ENCODE measurements at places on chromosomes 5 and 9.

- DNase-seq: no peak
Observed at GRCh38 chr5:99004960-99005359, 76.2 kb upstream of the CHD1 start.

DNA sequence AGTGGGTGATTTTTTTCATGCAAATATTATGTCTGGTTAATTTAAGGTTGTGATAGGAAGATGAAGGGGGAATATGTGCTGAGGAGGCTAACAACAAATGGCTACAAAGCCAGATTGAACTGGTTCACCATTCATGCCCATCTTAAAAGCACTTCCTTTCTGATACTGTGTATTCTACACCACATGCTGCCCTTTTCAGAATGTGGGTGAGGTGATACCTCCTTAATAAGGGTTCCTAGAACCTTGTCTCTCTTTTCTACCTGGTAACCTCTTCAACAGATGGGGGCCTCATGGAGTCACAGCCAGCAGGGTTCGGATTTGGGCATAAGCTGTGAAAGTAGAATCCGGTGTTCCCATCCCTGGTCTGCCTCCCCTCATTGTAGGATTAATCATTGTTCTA, 1064.0 kb upstream of the SEMA6A start:
- no peak for DNase-seq

DNA sequence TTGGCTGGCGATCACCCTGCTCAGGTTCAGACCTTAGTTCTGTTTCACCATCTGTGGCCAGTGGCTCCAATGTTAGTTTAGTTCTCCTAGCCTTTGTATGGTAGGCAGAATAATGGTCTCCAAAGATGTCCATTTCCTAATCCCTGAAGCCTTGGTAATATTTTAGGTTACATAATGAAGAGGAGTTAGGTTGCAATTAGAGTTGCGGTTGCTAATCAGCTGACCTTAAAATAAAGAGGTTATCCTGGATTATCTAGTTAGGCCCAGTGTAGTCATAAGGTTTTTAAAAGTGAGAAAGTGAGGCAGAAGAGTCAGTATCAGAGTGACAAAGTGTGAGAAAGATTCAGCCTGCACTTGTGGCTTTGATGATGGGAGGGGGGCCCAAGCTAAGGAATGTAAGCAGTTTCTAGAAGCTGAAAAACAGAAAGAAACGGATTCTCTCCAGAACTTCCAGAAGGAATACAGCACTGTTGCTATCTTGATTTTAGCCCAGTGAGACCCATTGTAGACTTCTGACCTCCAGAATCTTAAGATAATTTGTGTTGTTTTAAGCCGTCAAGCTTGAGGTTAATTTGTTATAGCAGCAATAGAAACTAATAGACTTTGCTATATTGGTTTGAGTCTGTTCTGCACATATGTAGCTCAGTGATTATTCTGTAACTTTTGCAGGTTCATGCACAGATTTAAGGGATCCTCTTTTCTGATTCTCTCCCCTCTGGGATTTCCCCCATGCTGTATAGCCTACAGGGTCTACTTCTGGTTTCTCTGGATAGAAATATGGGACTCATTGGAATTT, 21.6 kb downstream of the LNPEP start:
- DNase-seq: no peak

DNA sequence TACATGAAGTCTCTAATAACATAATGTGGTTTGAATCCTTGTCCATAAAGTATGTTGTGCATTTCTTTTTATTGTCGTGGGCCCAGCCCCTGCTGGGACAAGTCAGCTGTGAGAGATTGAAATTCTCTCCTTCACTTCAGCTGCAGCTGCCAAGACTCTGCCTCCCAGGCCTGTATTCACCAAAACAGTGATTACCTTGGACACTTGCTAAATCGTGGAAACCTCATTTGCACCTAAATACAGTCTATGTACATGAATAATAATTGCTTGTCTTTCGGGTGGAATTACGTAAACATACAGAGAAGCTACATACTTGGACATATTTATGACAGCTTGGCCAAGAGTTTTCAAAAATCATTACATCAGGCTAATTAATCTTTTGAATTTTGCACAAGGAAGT, 898.5 kb upstream of the SEMA6A start:
- DNase-seq: no peak

DNA sequence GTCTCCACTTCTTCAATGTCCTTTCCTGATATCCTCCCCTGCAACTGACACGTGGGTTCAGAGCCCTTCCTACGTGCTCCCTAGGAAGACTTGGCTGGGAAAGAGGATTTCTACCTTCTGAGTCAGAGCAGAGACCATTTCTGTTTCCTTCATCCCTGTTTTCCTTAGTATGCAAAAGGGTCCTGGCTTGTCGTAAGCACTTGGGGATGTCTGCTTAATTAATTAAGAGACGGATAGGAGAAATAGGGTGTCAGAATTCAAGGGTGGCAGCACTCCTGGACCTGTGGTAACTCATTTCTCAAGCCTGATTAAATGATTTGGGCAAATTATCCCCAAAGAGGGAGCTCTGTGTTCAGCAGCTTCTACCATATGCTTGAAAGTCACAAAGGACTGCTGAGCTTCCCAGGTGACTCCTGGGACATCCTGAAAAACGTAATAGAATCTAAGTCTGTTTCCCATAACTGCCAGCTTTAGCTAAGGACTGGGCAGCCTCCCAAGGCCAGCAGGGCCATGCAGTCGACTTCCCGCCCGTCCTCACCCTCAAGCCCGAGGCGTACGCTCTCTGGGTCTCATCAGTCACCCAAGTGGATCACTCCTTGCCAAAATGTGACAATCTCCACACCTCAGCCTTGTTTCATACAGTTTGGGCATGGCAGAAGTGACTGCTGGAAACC, 20.5 kb downstream of the ABCA1 start:
- DNase-seq: no peak

DNA sequence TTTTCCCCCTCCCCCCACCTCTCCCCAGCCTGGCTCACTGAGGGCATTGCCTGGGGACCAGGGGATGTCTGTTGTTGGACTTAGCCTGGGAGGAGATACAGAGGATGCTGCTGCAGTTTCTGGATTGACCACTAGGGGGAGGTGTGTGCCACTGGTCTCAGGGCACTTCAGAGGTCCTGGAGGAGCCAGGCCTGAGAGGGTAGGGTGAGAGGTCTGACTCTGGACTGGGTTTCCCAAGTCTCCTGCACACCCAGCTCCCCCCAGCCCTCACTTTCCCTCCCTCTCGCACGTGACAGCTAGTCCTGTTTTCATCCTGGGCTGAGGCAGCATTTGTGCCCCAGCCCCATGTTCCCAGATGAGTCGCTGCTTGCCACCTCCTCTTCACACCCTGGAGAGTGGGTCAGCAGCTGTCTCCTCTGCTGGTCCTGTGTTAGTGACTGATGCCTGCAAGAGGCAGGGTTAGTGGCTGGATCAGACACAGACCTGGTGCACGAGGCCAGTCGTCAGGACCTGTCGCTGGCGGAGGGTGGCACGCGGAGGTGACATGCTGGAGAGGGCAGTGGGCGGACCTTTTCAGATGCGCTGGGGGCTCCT, 4.4 kb downstream of the IL3 start:
- DNase-seq: no peak

DNA sequence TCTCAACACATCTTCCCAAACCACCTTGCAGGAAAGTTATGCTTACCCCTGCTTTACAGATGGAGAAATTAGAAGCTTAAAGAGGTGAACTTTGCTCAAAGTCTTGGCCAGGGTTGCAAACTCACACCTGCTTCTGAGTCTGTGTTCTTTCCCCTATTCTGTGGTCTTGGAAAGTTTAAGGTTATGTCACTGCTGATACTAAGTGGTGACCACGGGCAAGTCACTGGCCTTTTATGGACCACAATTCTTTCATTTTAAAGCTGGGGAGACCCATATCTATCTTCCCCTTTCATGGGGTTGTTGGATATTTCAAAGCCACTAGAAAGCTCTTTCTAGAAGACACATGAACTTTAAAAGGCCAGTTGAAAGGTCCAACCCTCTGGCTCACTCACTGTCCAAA, 95.4 kb upstream of the KLF4 start:
- DNase-seq: no peak

DNA sequence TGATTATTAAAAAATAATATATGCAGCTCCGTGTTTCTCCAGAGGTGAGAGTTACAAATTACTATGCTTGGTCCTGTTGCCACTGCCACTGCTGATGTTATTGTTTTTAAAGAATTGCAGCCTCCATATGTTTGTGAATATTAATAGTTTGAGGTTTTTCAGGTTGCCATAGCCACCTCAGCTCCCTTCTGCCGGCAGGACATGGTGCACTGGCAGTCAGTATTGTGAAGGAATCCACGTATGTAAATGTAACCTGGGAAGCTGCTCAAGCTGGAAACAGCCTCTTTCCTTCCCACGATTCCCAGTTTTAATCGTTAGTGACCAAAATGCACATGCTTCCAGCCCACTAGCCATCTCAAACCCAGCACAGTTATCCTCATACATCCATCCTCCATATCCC, 184.4 kb upstream of the CCNG1 start:
- DNase-seq: no peak

DNA sequence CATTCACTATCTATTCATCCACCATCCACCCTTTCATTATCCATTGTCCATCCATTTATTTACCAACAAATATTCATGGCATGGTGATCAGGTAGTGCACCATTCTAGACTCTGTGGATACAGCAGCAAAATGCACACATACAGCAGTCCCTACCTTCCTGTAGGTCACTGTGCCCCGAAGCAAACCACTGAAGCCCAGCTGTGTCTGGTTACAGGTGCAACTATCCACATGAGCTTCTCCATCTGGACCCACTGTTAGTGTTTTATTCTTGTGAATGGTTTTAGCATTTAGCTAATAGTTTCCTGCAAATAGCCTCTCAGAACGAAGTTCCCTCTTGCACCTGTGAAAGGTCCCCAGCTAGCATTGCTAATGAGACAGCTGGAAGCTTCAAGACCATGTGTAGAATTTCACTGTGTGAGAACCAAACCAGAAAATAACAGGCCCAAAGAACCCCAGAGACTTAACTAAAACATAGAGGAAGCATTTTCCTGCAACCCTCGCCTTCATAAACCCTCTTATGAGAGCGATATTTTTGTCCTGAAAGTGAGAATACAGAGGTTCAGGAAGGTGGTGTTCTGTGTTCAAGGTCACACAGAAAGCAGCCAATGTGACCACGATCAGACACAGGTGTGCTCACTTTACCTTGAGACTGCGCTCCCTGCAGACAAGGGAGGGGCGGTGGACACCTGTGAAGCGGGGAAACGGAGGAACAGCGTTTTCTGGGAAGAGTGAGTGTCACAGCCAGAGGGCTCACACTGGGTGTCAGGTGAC, 18.5 kb downstream of the PAEP start:
- DNase-seq: no peak

DNA sequence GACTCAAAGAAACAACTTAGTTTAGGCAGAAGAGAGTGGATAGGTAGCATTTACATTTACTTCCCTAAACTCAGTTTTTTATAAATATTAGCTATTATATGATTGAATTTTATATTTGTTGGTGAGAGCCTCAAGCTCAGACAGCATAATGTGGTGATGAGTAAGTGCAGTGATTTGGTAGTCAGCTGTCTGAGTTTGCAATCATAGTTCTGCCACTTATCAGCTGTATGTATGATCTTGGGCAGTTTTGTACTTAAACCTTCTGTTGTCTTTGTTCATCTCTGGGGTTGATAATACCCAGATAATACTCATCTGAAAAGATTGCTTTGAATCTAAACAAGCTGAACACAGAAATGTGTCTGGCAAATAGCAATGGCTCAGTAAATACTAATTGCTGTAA, 108.8 kb downstream of the ANXA1 start:
- DNase-seq: no peak

GRCh38 chr5:66851306-66851705, 255.1 kb downstream of the MAST4 start:
- no peak for DNase-seq

- DNase-seq: no peak
Observed at GRCh38 chr5:139181322-139181730, 16.8 kb downstream of the SIL1 start.

DNA sequence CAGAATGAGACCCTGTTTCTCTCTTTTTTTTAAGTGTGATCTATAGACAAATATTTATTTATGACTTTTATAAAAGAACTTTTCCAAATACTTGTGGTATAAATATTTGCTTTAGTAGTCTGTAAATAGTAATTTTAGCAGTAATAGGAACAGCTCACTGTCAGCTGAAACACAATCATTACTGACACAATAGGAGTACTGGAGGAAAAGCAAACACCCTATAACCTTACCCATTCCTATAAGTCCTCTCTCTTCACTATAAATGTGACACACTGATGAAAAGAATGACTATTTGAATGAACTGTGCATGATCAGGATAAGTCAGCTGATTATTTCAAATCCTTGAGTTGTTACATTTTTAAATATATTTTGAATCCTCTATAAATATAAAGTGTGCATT, 72.4 kb downstream of the CDH12 start:
- DNase-seq: no peak

DNA sequence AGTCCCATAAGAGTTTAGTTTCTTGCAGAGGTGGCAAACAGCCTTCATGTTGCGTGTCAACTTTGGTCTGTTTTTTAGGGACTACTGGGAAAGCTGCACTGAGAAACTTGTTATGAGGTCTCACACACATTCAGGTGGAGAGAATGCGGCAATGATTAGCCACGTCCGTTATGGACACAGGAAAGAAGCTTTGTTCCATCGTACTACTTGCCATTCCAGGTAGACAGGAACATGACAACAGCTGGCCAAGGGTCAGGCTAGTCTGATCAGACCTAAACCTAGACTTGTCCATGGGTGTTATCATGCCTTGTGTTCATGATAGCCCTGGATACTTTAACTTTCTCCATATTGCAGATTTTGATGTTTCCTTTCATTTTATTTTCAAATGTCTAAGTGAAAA, 113.2 kb downstream of the ZNF608 start:
- no peak for DNase-seq

DNA sequence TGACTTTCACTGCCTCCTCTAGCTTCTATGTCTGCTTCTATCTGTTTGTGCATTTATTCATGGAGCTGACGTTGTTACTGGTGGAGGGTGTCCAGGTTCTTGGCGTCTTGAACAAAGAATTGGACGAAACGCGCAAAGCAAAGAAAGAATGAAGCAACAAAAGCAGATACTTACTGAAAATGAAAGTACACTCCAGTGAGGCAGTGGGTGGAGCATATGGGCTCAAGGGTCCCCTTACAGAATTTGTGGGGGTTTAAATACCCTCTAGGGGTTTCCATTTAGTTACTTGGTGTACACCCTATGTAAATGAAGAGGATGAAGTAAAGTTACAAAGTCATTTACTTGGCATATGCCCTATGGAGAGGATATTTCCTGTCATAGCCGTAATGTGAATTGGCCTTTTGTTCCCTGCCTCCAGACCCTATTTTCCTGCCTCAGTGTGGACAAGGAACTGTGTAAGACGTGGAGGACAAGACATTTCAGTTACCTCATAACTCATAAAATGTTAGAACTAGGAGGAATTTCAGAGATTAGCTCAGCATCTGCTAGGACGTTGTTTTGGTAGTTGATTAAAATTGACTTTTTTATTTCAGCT, 3.1 kb downstream of the POLR3G start:
- DNase-seq: no peak

Data from amygdala (tissue), 56 donors.